Activated CD8-positive, alpha-beta memory T cell treated with anti-CD3 and anti-CD28 coated beads, Interleukin-2, amount 10 ng/mL, durations not matched to agents 7 days and 5 days (primary cell): ENCODE measurements at places on chromosomes 12 and 14. TPM values are rescaled to one million over a fixed set of nuclear protein-coding genes. Genes with fewer than 3 reads are reported as not detected.

GRCh38 chr12:127150028-127150427 is 1116.9 kb upstream of the TMEM132C start:
- H3K27me3 ChIP-seq: peaks cover 3% of the 10 kb centered on the region
- no peak for DNase-seq
- no peak overlapping the region for H3K27ac ChIP-seq
- H3K4me3 ChIP-seq: no peak overlapping the region

DNA sequence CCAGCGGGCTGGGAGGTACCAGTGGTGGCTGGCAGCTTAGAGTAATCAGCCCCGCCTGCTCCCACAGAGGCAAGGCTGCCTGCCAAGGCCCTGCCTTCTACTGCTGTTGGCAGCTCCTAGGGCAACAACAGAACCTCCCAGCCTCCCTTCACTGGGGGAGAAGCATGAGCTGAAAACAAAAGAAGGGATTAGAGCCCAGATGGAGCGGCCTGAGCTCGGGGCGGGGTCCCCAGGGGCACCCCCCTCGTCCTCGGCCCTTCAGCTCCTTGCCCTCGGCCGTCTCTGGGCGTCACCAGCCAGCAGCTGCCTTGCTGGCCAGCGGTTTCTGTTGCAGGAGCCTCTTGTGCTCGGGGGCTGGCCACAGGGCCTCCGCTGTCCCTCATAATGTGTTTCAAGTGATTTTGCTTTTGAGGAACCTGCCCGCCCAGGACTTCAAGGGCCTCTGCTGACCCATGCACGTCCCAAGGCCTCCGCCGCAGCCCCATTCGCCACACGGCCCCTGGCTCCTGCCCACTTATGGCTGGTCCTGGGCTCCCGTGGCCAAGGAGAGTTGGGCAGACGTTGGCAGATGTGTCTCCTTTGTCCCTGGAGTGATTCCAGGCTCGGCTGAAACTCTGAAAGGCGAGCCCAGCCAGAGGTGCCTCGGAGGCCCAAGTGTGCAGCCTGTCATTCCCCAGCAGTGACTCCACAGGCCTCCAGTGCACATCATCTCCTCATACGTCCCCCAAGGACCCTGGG is 49.7 kb downstream of the PSMA6 start:
- H3K36me3 ChIP-seq: no peaks in the 10 kb centered on the region
- peaks cover 28% of the 10 kb centered on the region for H3K4me1 ChIP-seq
- no peak overlapping the region for H3K27ac ChIP-seq
- no peak overlapping the region for H3K4me3 ChIP-seq
- H3K27me3 ChIP-seq: no peaks in the 10 kb centered on the region
- no peak for DNase-seq

DNA sequence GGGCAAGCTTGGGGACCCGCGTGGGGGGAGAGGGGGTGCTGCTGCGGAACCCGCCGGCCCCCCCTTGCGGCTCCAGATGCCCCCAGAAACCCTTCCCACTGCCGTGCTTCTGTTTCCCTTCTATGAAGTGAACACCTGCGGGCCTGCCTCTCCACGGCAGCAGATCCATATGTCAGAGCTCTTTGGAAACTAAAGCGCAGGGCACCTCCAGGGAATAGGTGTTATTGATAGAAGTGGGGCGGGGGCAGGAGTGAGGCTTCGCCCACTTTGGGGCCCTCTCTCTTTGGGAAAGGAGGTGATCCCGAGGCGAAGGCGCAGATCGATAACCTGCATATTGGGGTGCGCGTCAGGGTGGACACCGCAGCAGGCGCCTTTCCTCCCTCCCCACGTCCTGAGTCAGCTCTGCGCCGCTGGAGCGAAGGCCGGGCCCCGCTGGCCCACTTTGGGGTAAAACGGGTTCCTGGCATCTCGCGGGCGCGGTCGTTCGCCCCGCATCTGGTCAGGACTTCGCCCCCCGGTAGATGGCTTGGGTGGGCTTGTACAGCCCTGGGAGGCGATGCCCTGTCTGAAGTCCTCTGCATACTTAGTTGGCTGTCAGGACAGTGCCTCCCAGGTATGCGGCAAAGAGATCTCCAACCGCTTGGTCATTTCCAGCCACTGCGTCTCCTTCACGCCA is 524 bp downstream of the KMT5A start:
- H3K4me1 ChIP-seq: peaks cover 26% of the 10 kb centered on the region
- peak; percentile 58 for DNase-seq
- no peaks in the 10 kb centered on the region for H3K27me3 ChIP-seq
- peak overlapping the region; percentile 80 for H3K4me3 ChIP-seq
- H3K36me3 ChIP-seq: no peaks in the 10 kb centered on the region

GRCh38 chr14:34797747-34798583 is 77.2 kb downstream of the BAZ1A start:
- peaks cover 58% of the 10 kb centered on the region for H3K36me3 ChIP-seq
- H3K27ac ChIP-seq: peak overlapping the region; percentile 8
- no peaks in the 10 kb centered on the region for H3K27me3 ChIP-seq
- H3K4me1 ChIP-seq: peaks cover 3% of the 10 kb centered on the region
- H3K4me3 ChIP-seq: no peak overlapping the region

DNA sequence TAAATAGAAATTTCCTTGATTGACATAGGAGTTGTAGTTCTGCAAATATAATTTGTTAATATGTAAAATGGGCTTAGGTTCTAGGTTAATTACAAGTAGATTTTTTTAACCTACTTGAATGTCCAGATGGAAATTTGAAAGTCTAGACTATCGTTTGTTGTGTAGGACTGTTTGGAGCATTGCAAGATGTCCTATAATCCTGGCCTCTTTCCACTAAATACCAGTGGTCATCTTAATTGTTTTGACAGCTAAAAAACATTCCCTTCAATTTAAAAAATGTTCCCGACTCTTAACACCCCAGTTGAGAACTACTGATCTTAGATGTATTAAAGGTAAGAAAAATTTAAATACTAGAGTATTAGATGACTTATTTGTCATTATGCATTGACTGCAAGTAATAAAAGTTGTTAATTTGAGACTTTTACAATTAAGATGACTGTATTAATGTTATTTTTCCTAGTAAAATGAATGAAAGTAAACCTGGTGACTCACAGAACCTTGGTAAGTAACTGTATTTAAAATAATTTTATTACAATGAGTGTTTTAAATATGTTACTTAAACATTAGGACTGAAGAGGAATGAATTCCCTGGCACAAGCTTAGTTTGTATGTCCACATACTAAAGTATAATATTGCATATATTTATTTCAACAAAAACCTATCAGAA is 21.8 kb downstream of the G2E3 start:
- DNase-seq: no peak
- no peaks in the 10 kb centered on the region for H3K27me3 ChIP-seq
- peaks cover 56% of the 10 kb centered on the region for H3K36me3 ChIP-seq
- no peak overlapping the region for H3K27ac ChIP-seq
- peaks cover 14% of the 10 kb centered on the region for H3K4me1 ChIP-seq

GRCh38 chr12:31890295-31891285 is 68.6 kb upstream of the RESF1 start:
- peak; percentile 44 for DNase-seq
- H3K27ac ChIP-seq: peak overlapping the region; percentile 91
- H3K4me1 ChIP-seq: peaks cover 48% of the 10 kb centered on the region
- no peak overlapping the region for H3K4me3 ChIP-seq
- H3K36me3 ChIP-seq: peaks cover 77% of the 10 kb centered on the region
- no peaks in the 10 kb centered on the region for H3K27me3 ChIP-seq

- H3K4me1 ChIP-seq: no peaks in the 10 kb centered on the region
- H3K4me3 ChIP-seq: no peak overlapping the region
- DNase-seq: peak; percentile 29
- H3K27ac ChIP-seq: no peak overlapping the region
- no peaks in the 10 kb centered on the region for H3K27me3 ChIP-seq
- no peaks in the 10 kb centered on the region for H3K36me3 ChIP-seq
Observed at GRCh38 chr14:96635850-96636249, 133.7 kb downstream of the PAPOLA start.

DNA sequence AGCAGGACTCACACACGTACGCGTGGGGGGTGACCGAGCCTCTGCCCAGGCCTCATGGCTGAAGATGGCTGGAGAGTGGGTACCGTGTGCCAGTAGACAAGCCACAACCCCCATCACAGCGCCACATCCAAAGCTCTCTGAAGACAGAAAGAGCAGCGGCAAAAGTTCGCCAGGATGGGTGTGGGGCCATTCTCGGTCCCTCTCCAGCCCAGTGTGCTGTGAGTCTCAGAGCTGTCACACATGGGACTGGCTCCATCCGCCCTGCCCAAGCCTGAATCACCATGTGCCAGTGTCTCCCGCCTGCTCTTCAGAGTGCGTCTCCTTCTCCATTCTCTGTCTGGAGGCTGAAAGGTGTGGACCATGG is 5.7 kb downstream of the TMEM179 start:
- no peak overlapping the region for H3K27ac ChIP-seq
- no peaks in the 10 kb centered on the region for H3K36me3 ChIP-seq
- no peak overlapping the region for H3K4me3 ChIP-seq
- no peaks in the 10 kb centered on the region for H3K4me1 ChIP-seq
- no peak for DNase-seq

DNA sequence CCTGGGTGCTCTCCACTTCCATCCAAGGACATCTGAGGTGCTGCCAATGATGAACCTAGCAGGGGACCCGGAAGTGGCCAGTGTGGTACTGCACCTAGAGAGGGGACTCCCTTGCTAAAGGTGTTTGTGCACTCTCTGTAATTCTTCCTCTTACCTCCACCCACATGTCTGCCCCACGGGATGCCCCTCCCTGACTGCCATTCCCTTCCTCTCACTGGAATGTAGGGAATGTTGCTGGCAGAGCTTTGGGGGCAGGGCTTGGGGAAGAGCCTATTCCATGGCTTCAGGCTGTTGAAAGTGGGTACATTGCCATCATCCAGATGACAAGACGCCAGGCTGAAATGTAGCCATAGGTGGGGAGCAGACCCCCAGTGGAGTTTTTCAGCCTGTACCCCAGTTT is 153.2 kb downstream of the SMOC1 start:
- no peak overlapping the region for H3K27ac ChIP-seq
- no peaks in the 10 kb centered on the region for H3K36me3 ChIP-seq
- H3K4me3 ChIP-seq: no peak overlapping the region
- DNase-seq: no peak
- H3K27me3 ChIP-seq: peaks cover 3% of the 10 kb centered on the region

GRCh38 chr12:6823182-6824084 is 1.8 kb downstream of the GPR162 start:
- no peak overlapping the region for H3K27ac ChIP-seq
- H3K4me1 ChIP-seq: peaks cover 21% of the 10 kb centered on the region
- no peaks in the 10 kb centered on the region for H3K36me3 ChIP-seq
- peaks cover 66% of the 10 kb centered on the region for H3K27me3 ChIP-seq
- no peak for DNase-seq
- H3K4me3 ChIP-seq: no peak overlapping the region

GRCh38 chr14:81871706-81872105 is 338.1 kb upstream of the SEL1L start:
- no peaks in the 10 kb centered on the region for H3K4me1 ChIP-seq
- no peak for DNase-seq
- no peaks in the 10 kb centered on the region for H3K27me3 ChIP-seq
- no peak overlapping the region for H3K4me3 ChIP-seq
- H3K36me3 ChIP-seq: no peaks in the 10 kb centered on the region

DNA sequence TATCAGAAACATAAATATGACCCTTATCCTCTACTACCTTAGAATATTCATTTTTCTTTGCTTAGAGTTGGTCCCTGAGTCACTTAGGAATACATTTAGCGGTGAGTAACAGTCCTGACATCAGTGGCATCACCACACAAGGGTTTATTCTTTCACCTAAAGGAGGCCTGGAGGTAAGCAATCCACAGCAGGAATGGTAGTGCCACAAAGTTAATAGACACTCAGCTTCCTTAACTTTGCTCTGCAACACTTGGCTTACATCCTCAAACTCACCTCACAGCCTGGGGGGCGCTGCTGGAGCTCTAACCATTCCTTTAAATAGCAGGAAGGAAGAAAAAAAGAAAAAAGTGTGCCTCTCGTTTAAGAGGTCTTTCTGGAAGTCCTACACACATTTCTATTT is 29.1 kb downstream of the BBOF1 start:
- H3K4me3 ChIP-seq: no peak overlapping the region
- no peak overlapping the region for H3K27ac ChIP-seq
- no peaks in the 10 kb centered on the region for H3K27me3 ChIP-seq
- DNase-seq: no peak

GRCh38 chr14:90299408-90299807 is 32.3 kb downstream of the NRDE2 start:
- peaks cover 19% of the 10 kb centered on the region for H3K36me3 ChIP-seq
- H3K27ac ChIP-seq: no peak overlapping the region
- peaks cover 6% of the 10 kb centered on the region for H3K4me1 ChIP-seq
- peak; percentile 22 for DNase-seq

DNA sequence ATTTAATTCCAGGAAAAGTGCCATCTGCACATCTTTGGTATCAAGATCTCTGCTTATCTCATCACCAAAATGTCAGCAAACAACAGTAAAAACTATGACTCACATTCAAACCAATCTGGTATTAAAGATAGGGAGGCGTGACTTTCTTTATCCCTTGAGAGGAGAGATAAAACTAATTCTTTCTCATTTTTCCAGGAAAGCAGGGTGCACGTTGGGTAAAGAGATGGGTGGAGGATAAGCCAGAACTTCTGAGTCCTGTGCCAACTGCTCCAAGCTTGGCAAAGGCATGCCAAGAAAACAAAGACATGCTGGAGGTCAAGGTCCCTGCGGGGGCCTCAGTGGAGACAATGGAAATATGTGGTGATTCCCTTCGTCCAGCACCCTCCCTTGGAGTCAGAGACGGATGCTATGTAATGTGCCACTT is 225.8 kb upstream of the PLXNC1 start:
- no peak overlapping the region for H3K27ac ChIP-seq
- H3K36me3 ChIP-seq: no peaks in the 10 kb centered on the region
- peaks cover 3% of the 10 kb centered on the region for H3K4me1 ChIP-seq
- H3K4me3 ChIP-seq: no peak overlapping the region
- peaks cover 7% of the 10 kb centered on the region for H3K27me3 ChIP-seq

DNA sequence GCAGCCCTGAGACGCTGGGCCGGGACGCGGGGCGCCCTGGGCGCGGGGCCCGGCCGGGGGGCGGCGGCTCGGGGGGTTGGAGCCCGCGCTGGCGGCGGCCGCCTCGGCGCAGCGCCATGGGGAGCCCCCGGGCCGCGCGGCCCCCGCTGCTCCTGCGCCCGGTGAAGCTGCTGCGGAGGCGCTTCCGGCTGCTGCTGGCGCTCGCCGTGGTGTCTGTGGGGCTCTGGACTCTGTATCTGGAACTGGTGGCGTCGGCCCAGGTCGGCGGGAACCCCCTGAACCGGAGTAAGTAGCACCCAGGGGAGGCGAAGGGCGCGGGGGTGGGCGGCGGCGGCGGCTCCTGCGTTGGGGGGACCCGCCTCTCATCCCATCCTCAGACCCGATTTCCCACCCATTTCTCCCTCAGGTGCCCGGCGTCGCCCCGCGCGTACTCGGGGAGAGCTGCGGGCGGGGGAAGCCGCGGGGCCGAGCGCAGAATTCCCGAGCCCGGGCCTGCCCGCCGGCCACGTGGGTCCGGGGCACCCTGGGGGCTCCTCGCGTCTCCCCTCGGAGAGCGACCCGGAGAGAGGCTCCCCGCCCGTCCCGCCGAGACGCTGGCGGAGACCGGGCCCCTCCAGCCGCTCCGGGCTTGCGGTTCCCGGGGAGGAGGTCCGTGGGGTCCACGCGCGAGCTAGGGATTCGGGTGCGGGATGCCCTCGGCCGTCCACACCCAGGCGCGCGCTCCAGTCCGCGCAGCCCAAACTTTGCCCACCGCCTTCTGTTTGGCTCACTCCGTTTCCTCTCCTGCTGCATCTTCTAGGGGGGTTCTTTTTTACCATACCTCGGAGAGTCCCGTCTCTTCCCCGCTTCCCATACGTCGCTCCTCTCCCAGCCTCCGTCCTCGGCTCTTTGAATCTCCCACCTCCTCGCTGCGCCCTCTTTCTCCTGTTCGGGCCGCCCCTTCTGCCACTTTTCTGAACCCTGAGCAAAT is 807 bp downstream of the B4GALNT3 start:
- H3K36me3 ChIP-seq: no peaks in the 10 kb centered on the region
- H3K27ac ChIP-seq: no peak overlapping the region
- H3K27me3 ChIP-seq: peaks cover 77% of the 10 kb centered on the region

The RD3L gene
- not detected for total RNA-seq

The ACSS3 gene
- not detected for total RNA-seq

The ACVRL1 gene
- total RNA-seq: not detected

The OR6C3 gene
- total RNA-seq: not detected

The OR6C2 gene
- total RNA-seq: not detected

The ACOT4 gene
- 2.1 TPM for total RNA-seq
